AG04450 (cell line): ENCODE measurements at places on chromosomes 11 and 22. TPM values are rescaled to one million over a fixed set of nuclear protein-coding genes. Genes with fewer than 3 reads are reported as not detected.
A peak's percentile ranks its signal among the peaks of the same experiment; 100 is the strongest.

The PKDREJ gene
- polyA plus RNA-seq: 0.01 TPM in 2 replicates

The MRGPRX3 gene
- polyA plus RNA-seq: not detected in 2 replicates

The ZP1 gene
- polyA plus RNA-seq: 0.48 and 0.65 TPM in 2 replicates

The IZUMO1R gene
- 0.12 TPM in 1 of 2 replicates, not detected in the other for polyA plus RNA-seq

The RAB38 gene
- polyA plus RNA-seq: 5.6 and 7.2 TPM in 2 replicates

The SLC5A4 gene
- polyA plus RNA-seq: not detected in 2 replicates

The RFPL1 gene
- polyA plus RNA-seq: not detected in 2 replicates

- DNase-seq: no peak
These were observed 27.2 kb downstream of the CERK start for GRCh38 chr22:46710806-46711205.

DNA sequence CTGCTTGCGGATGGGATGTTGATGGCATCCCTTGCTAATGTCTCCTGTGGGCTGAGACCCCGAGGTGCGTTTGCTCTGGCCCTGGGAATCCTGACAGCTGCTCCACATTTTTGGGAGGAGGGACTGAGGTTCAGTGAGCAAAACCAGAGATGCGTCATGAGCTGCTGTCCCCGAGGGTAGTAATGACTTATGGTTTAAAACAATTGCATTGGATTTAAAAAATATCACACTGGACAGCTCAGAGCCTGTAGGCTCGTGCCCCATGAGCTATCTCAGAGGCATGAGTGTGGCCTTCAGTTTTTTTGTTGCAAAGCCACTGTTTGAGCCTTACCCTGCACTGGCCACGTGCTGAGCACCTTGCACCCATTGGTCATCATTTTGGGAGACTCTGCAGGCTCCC lies 20.9 kb upstream of the PARVG start:
- DNase-seq: no peak

GRCh38 chr11:48108231-48109045 lies 108.2 kb upstream of the OR4B1 start:
- no peak for DNase-seq

GRCh38 chr11:46912526-46913150 lies 5.7 kb downstream of the LRP4 start:
- no peak for DNase-seq

DNA sequence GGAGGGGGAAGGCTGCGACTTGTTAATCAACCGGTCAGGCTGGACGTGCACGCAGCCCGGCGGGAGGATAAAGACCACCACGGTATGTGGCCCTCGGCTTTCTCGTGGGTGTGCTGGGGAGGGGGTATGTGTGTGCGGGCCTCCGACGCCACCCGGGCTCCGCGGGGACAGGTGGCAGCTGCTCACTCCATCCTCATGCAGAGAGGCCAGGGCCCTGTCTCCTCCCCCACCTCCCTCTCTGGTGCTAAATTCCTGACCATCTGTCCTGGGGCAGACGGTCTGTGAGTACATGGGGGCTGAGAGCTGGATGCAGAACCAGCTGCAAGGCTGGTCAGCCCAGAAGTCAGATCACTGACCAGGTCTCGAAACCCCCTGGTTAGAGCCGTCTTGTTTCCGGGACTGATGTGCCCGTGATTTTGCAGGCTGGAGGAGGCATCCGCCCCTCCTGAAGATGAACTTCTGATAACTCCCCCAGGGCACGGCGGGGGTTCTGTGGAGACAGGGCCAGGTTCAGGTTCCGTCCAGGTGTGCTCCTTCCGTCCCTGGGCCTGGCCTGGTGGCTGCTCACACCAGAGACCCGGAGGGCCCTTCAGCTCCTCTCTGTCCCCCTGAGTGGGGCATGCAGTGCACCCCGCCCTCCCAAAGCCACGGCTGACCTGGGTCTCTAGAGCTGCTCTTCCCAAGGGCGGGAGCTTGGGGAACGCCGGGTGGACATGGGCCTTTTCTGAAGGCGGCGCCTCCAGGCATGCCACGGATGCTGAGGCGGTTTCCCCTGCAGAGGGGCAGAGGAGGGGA lies 1119.7 kb downstream of the BRD1 start:
- no peak for DNase-seq

DNA sequence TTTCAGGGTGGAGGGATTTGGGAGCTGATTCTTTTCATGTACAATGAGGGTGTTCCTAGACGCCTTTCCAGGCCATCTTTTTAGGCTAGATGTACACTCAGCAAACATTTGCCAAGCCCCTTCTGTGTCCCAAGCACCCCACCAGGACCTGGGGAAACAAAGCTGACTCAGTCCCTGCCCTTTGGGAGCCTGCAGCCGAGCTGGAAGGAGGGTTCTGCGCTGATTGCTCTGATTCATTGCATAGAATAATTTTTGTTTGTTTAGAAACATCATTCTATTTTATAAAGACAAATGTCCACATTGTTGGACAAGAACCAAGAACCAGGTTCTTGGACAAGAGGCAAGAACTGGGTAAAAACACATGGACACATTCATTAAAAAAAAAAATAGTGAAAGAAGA lies 16.7 kb downstream of the TP53AIP1 start:
- DNase-seq: no peak

- DNase-seq: no peak
These were observed 96.2 kb downstream of the PDHX start for GRCh38 chr11:35012467-35013191.

DNA sequence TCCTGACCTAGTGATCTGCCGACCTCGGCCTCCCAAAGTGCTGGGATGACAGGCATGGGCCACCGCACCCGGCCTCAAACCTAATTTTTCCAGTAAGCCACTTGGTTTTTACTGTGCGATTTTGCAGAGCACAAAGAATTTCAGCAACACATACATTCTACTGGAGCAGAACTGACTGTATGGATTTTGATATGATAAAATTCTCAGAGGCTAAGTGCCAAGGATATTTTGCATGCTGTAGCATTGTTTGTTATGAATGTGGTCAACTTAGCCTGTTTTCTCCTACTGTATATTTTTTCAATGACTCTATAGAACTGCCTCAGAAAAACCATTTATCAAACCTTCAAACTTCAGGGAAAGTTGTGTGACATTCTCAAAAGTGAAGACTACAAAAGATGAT lies 89.2 kb downstream of the FAT3 start:
- DNase-seq: no peak

- no peak for DNase-seq
These were observed 355.7 kb downstream of the MN1 start for GRCh38 chr22:27445881-27446280.

GRCh38 chr11:64834723-64835615 lies 9.5 kb downstream of the CDC42BPG start:
- DNase-seq: no peak

DNA sequence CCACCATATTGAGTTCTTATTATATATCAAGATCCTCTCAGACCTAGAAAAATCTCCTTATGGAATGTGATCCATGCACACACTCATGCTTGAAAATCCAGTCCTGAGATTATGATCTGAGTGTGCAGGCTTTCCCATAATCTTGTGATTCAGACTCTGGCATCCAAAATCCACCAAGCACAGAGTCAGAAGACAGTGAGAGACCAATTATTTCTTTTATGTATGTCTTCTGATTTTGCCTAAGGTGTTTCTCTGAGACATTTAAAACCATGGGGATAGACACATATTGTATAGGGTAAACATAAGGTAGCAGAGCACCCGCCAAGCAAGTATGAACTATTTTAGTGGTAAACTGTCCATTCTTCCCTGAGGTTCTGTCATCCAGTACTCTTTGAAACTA lies 52.0 kb upstream of the MMP13 start:
- no peak for DNase-seq

- DNase-seq: peak; percentile 39
These were observed 55.3 kb upstream of the FBXO3 start for GRCh38 chr11:33829430-33830141.

GRCh38 chr11:2847561-2847960 lies 38.0 kb downstream of the CDKN1C start:
- DNase-seq: no peak

DNA sequence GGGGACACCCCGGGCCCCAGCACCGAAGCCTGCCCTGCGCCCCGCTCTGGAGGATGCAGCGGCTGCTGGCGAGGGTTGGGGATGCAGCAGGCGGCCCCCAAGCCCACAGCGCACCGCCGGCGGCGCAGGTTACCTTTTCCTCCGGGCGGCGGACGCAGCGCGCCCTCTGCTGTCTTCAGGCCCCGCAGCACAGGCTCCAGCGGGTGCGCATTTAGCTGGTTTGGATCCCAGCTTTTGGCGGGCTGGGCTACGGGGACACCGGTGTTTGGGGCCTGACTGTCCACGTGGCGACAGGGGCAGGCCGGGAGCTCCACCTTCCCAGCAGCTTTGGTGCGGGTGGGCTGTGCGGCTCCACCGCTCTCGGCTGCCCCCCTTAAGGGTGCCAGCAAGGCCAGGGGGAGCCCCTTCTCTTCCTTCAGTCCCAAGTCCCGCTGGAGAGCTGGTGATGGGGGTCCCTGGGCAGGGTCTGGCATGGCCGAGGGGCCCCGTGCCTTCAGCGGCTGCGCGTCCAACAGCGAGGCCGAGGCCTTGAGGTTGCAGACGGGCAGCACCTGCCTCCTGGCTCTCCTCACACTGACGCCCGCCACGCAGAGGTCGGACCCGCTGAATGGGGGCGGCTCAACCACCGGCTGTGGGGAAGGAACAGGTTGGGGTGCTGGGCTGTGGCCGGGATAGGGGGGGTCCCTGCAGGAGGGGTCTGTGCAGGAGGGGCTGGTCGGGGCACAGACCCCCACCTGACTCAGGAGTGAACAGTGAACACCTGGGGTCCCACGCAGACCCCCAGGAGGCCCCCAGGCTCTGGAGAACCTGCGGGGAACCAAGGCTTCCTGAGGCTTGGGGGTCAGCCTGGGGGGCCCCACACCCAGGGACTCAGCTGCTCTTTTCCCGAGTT lies 18.0 kb upstream of the IL17REL start:
- peak; percentile 11 for DNase-seq

GRCh38 chr22:44422746-44423380 lies 75.2 kb downstream of the RTL6 start:
- DNase-seq: no peak

DNA sequence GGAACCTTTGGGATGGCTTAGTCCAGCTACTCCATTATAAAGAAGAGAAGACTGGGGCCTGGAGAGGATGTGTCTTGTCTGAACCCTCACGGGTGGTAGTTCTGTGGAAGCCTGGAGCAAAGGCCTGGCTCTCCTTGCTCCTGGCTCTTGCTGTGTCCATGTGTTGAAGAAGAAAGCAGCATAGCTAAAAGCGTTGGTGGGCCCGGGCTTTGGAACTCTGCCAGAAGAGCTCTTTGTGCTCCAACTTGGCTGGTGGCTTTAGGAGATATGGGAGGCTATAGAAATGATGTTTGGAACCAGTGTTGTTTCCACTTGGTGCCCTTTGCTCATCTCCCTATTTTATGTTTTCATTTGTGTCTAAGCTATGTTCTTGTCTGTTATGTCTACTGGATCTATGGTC lies 131.1 kb downstream of the DBX1 start:
- DNase-seq: no peak

DNA sequence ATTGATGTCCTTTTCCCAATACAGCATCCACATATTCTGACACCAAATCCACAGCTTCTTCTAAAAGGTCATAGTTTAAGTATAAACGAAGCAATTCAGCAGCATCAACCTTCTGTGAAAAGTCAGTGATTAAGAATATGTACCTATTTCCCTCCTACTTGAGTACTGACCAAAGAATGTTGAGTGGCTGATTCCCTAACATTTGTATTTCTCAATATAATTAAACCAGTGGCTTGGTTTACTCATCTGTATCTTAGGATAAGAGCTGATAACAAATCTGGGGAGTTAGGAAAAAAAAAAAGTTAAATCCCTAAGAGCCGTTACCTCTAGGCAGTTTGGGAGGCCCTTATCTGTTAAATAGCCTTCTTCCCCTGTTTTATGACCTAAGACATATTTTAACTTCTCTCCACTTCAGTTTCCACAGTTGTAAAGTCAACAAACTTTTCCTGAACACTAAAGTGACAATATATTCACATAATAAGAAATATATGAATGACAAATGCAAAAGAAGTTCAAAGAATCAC lies 16.0 kb upstream of the FNBP4 start:
- DNase-seq: no peak

DNA sequence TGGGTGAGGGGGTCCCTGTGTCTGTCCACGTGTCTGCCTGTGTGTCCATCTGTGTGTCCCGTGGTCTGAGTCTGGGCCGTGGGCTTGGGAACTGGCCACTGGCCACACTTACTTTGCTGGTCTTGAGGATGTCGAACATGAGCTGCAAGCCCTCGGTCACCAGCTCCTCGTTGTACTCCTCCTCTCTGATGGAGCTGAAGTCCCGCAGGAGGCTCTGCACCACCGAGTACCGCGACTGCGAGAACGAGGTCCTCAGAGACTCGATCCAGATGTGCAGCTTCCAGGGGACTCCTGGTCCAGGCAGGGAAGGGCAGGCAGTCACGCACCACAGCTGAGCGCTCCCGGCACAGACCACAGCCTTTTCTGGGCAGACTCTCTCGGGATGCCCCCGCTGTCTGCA lies 55.4 kb downstream of the NAT10 start:
- no peak for DNase-seq

GRCh38 chr11:36006556-36006955 lies 62.7 kb downstream of the LDLRAD3 start:
- no peak for DNase-seq

DNA sequence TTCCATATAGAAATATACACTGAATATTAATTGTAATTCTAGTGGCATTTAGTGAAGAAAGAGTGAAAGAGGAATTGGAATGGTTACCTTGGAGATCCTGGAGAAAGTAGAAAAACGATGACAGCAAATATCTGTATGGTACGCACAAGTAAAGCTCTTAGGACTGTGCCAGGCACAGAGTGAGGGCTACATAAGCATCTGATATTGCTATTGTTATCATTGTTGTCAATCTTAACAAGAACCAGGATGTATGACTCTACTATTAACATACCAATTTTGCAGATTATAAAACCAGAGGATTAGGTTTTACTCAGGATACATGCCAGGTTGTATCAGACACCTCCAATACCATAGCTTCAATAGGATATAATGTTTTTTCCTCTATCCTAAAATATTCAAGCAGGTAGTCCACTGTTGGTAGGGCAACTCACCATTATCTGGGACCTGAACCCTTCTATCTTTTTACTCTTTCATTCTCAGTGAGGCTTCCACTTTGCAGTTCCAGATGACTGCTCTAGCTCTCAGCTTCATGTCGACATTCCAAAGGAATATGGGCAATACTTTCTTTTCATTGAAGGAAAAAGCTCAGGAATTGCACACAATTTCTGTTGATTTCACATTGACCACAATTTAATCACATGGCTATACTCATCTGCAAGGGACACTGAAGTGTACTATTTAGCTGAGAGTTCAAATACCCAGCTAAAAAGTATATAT lies 73.2 kb downstream of the RAB38 start:
- no peak for DNase-seq

GRCh38 chr22:45548247-45548840 lies 45.7 kb downstream of the FBLN1 start:
- DNase-seq: no peak

GRCh38 chr11:74253361-74253760 lies 58.1 kb downstream of the P4HA3 start:
- no peak for DNase-seq
